ENCODE measurements at places on chromosomes 1 and 21.
A peak's percentile ranks its signal among the peaks of the same experiment; 100 is the strongest.

GRCh38 chr1:209585197-209585596, 1.7 kb downstream of the CAMK1G start:
- no peak for DNase-seq

DNA sequence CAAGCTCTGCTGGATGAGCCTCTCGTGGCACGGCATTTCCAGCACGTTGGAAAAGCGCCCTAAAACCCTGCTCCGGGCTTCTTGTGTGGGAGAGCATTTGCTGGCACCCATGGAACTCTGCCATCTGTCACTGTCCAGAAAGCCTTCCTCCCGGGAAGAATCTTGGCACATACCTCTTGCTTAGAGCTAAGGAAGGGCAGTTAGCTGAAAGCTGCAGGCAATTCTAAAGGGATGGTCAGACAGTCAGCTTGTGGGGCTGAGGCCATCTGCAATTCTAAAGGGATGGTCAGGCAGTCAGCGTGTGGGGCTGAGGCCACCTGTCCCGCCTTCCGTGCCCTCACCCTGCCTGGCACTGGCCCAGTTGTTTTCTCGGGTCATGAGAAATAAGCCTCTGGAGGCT, 139.0 kb upstream of the TMEM51 start:
- no peak for DNase-seq

DNA sequence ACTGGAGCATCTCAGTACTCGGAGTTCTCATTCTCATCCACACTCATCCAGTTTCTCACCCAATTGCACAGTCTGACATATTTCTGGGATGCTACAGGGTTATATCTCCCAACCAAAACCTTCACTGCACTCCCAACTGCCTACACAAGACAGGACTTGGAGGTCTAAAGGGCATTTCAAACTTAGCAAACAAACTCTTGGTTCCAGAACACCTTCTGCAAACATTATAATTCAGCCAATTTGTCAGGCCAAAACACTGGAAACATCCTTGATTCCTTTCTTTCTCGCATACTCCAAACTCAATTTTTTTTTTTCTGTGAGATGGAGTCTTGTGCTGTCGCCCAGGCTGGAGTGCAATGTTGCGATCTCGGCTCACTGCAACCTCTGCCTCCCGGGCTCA, 7.9 kb downstream of the SLAMF1 start:
- no peak for DNase-seq

DNA sequence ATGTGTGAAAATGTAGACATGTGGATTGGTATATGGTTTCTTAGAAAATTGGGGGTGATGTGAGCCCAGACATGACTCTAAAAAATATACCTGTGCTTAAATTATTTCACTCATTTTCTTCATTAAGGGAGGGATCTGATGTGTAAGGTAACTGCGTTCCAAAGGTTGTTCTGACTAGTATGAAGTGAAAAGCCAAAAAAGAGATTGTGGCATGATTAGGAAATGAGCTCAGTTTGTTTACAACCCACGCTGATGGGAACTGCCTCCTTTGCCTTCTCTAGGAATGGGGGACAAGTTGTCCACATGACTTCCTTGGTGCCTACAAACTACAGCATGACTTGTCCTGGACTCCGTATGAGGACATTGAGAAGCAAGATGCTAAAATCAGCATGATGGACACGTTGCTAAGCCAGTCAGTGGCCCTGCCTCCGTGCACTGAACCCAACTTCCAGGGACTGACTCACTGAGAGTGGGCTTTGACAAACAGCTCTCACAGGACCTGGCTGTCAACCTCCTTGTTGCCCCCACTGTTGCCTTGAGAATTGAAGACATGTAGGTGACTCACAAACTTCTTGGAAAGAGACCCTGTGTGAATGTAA, 8.0 kb downstream of the C1orf50 start:
- no peak for DNase-seq

GRCh38 chr1:221712776-221713431, 29.0 kb downstream of the DUSP10 start:
- peak; percentile 72 for DNase-seq

DNA sequence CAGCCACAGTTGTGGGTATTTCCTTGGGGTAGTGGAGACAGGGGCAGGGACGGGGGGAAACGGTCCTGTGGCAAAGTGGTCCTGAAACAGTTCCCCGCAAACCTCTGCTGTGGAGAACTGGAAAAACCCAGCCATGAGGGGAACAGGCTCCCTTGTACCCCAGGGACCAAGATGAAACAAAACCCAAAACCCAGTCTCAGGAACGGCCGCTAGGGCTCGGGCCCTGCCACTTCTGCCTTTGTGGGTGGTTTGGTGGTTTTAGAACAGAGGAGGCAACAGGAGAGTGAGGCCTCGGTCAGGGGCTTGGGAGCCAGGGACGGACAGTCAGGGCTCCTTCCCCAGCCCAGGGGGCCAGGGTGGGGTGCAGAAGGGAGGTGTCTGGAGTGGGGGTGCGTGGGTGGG, 24.8 kb upstream of the EDN2 start:
- no peak for DNase-seq

DNA sequence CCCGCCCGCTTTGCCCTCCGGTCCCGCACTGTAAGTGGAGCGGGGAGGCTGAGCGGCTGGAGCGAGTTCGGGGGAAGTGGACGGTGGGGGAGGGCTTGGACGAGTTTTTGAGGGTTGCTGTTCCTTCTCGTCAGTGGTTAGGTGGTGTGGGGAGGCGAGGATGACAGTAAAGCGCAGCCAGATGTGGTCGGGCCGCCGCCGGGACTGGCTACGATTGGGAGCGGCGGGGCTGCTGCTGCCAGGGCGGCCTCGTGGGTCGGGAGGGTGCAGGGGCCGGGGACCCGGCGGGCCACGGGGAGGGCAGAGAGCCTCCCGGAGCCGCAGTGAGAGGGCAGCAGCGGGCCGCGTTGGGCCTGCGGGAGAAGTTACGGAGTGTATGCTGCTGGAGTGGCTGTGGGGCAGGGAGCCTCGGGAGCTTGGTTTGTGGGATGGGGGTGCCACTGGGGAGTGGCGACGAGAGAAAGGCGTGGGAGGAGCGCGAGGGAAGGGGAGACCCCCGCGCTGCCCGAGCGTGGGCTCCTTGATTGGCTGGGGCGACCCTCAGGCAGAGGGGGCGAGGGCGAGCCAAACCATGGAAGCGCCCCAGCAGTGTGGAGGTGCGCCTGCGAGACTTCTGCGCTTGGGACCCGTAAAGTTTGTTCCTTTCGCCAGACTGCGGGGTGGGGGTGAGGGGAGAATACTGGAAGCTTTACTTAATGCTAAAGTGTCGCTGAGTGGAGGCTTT, 2.1 kb downstream of the ADGRL2 start:
- no peak for DNase-seq

GRCh38 chr1:230011333-230012092, 55.5 kb upstream of the GALNT2 start:
- DNase-seq, result no peak

DNA sequence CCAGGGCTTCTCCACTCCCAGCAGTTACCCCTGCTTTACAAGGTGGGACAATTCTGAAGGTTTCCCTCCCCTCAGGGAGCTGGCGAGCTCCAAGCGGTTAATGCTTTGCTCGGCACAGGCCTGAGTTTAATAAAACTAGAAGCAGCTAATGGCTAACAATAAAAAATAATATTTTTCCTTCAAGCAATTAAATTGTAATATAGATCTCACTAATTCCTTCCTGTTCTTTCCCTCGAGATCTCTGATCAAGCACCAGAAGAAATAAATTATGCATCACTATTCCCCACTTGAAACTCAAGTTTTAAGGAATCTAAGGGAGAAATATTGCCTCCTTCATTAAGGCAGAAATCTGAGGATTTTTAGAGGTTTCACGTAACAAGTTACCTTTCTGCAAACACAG, 42.9 kb downstream of the GLIS1 start:
- DNase-seq, result no peak

DNA sequence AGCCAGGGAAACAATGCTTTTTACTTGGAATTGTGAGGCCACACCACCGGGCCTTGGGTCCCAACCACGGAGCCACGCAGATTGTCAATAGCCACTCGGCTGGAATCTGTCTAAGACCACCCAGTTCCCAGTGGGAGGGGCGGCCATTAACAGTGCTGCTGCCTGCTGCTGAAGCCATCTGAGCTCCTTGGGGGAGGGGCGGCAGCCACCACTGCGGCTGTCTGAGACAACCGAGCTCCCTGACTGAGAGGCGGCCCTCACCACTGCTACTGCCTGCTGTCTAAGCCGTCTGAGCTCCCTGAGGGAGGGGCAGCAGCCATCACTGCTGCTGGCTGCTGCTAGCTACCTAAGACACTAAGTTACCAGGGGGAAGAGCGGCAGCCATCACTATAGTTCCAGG, 64.3 kb downstream of the DMRTA2 start:
- no peak for DNase-seq

- DNase-seq, result peak; percentile 50
Measured at GRCh38 chr21:37072274-37072987, 440 bp downstream of the PIGP start.

GRCh38 chr1:226882631-226883409, 12.4 kb downstream of the PSEN2 start:
- no peak for DNase-seq

- no peak for DNase-seq
Measured at GRCh38 chr1:34101151-34101550, 63.9 kb downstream of the CSMD2 start.

DNA sequence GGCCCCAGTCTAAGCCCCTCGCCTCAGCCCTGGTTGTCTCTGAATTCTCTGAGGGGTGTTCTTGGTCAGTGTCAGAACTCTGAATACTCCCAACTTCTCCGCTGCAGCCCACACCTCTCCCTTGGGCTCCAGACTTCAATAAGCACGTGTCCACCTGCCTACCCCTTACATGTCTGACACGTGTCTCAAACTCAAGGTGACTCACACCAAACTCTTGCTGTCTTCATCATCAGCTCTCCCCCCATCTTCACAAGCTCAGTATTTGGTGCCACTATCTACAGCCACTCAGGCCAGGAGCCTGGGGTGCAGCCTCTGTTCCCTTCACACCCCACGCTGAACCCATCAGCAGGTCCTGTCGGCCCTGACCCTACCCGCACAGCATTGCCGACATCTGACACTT, 18.8 kb upstream of the UBXN10 start:
- DNase-seq, result no peak

DNA sequence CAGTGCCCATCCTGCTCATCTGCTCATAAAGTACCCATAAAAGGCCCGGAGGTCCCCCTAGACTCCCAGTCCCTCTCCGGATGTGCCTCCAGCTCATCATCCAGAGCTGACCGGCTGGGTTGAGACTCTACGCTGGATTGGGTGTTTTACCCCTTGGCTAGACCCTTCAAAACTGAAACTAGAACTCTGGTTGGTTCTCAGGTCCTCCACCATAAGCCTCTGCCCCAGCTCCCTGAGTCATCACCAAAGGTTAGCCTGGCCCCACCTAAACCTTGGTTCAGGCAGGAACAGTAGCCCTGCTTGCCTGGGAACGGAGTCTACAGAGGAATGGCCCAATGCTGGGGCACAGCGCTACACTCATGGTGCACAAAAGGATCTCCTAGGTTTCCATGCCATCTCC, 75.1 kb downstream of the TLR5 start:
- no peak for DNase-seq

GRCh38 chr1:7441143-7441841, 329.8 kb upstream of the VAMP3 start:
- DNase-seq, result no peak

- no peak for DNase-seq
Measured at GRCh38 chr21:38999161-38999560, 184.1 kb downstream of the PSMG1 start.

DNA sequence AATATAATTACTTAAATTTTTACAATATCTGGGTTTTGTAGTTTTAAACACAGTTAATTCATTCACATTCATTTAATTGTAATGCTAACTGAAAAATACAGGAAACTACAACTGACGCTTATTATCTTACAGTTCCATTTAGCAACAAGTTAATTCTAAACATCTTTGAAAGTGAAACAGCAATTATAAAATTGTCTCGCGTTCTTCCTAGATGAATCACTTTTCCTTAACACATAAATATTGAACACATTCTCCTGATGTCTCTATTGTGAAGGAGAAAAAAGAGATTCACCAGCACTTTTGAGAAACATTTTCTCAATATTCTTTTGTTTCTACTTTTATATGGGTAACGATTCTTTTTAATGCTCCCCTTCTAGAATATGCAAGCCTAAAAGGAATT, 6.4 kb downstream of the PTGFR start:
- no peak for DNase-seq

GRCh38 chr1:162662013-162662412, 29.7 kb downstream of the DDR2 start:
- no peak for DNase-seq

DNA sequence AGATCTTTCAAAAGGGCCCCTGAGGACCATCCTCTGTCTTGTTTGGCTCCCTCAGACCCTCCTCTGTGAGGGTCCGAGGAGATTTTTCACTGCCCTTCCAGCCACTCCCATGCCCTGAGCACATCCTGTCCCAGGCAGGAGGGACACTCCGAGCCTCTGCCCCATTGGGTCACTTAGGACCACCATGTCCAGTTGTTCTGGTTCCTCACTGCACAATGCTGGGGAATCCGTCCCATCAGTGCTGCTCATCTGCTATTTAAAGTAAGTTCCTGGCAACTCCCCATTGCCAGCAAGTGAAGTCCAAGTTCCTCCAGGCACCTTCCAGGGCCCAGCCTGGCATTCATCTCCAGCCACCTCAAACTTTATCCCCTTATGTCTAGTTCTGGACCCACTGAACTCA, 117.5 kb upstream of the GRIK3 start:
- no peak for DNase-seq

DNA sequence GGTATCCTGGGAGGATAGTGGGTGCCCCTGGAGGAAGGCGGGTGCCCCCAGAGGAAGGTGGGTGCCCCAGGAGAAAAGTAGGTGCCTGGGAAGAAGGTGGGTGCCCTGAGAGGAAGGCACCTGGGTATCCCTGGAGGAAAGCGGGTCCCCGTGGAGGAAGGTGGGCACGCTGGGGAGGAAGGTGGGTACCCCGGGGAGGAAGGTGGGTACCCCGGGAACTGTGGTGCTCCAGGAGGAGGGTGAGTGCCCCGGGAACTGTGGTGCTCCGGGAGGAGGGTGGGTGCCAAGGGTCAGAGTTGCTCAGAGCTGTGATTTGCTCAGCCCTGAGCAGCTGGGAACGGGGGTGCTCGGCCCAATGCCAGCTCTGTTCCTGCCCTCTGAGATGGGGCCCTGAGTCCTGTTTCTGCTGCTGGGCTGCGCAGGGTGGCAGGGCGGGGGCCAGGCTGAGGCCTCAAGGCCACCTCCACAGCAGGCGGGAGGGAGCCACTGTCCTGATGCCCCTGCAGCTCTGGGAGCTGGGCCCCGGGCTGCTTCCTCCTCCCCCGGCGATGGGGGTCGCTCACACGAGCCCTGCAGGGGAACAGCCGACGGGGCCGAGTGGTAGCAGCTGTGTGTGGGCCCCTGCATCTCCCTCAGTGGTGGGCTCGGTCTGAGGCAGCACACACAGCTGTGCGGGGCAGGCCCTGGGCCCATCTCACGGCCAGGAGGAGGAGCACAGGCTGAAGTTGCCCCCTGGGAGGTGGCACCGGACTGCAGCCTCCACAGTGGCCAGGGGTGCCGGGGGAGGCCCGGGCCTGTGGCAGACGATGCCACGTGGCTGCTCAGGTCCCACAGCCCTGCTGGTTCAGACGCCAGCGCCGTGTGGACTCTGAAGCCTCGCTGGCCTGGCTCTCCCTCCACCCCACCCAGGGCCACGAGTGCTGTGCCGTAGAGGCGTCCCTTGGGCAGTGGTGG, 57.4 kb downstream of the SLX9 start:
- no peak for DNase-seq
